Nucleus accumbens (tissue), 56 donors: ENCODE measurements at places on chromosomes 3 and 15.

DNA sequence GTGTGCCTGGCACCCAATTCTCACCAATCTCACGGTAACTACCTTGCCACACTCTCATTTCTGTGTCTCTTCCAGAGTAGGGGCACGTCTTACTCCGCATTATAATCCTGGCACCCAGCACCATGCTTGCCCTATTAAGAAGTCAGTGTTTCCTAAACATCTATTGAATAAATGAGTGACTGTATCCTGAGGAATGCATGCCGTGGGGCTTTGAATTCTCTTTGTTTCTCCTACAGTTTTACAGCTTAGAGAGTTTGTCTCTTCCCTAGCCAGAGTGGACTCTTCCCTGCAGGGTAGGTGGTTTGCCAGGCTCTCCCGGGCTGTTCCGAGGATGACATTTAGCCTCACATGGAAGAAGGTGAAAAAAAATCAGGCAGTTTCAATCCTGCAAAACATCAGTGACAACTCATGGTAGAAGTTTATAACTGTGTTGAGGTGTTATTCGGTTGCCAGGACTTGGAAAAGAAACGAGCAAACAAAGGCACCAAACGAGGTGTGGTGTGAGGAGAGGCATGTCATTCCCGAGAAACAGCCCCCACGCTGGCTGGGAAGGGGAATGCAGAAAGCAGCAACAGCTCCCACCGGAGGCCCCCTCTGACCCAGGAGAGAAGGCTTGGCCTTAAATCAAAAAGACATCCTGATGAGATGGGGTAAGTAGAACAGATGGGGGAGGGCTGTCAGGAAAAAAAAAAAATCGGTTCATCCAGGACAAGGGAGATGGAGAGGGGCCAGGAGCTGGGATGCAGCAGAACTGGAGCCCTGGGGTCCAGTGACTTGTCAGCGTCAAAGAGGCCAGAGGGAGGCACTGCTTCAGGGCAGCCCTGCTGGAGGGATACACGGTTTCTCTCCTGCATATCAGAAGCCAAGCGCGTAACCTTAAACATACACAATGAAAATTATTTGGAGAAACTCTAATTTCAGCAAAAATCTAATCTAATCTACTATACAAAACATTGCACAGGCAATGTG, 168.4 kb upstream of the ARRDC4 start:
- DNase-seq, result no peak

DNA sequence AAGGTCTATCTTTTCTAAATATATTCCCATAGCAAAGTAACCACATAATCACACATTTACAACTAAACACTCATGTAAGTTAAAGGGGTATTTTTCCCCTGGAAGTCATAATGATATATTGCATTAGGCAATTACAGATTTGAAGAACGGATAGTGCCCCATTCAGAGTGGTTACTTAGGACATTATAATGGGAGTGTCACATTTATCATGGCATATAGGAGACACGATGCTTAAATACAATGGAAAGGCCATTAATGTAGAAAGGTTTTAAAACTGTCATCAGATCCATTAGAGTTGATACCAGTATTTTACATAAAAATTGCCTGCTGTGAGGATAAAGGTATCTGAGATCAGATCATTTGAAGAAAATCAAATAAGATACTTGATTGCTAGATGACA, 582.0 kb upstream of the SEMA6D start:
- no peak for DNase-seq

DNA sequence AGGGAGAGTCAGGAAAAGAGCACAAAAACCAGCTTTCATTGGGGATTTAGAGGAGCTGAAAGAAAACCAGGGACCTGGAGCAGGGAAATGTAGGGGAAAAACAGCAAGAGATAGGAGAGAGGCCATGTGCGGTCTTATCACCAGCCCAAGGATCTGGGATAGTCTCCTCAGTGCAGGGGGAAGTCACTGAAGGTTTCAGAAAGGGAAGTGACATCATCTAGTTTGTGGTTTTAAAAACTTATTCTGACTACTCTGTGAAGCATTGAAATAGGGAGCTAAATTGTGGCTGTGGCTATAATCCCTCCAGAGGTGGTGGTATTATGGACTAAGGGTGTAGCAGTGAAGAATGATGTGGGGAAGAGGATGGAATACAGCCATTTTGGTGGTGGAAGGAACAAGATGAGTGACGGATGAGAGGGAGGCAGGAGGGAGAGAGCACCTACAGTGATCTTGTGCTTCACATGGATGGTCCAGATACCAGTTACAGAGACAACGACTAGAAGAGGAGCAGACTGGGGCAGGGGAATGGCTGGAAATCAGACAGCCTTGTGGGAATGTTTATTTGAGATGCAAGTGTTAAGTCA, 72.7 kb downstream of the HMG20A start:
- no peak for DNase-seq

DNA sequence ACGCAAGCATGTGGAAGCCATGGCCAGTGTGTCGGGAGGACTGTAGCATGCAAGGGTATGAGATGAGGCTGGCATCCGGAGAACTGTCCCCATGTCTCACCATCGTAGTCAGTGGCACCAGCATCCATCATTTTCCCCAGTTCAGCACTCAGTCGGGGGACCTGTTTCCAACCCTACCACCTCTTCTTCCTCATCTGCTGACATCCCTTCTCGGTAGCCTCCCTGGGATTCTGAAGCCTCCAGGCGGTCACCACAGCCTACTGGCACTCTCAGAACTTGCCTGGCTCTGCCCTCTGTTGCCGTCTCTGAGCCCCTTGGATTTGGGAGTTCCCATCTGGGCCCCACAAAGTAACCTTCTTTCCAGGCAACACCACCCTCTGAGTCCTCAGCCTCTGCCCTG, 131.1 kb upstream of the ABHD17C start:
- DNase-seq, result no peak

DNA sequence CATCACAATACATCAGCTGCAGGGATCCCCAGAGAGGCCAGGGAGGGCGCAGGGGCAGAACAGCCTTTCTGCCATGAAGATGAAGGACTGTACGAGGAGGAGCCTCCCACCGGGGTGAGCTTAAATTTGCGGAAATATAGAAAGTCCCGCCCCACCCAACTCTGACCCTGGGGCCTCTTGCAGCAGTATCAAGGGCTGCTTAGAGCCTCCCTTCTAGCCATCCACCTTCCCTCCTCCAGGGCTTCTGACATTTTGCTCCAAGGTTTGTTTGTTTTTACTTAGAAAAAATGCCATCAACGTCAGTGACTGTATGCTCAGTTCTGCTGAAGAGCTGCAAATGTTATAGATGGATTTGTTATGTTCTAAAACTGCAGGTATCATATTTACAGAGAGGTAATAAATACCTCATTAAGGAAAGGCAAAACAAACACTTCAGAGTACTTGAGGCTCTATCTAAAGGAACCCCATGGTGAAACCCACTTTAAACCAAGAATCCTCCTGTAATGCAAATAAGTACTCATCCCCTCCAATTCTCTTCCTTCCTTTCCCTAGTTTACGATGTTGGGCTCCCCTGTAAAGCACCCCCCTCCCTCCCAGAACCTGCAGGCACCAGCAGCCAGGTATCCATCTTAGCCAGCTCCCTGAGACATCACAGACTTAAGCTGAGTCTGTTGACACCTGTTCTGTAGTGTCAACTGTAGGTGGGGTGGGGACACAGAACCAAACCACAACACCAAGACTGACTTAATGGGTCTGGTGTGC, 30.5 kb downstream of the RFTN1 start:
- DNase-seq, result no peak

- DNase-seq, result no peak
Measured at GRCh38 chr3:27307566-27307965, 61.6 kb downstream of the NEK10 start.

GRCh38 chr15:82181371-82181770, 81.2 kb downstream of the EFL1 start:
- no peak for DNase-seq

DNA sequence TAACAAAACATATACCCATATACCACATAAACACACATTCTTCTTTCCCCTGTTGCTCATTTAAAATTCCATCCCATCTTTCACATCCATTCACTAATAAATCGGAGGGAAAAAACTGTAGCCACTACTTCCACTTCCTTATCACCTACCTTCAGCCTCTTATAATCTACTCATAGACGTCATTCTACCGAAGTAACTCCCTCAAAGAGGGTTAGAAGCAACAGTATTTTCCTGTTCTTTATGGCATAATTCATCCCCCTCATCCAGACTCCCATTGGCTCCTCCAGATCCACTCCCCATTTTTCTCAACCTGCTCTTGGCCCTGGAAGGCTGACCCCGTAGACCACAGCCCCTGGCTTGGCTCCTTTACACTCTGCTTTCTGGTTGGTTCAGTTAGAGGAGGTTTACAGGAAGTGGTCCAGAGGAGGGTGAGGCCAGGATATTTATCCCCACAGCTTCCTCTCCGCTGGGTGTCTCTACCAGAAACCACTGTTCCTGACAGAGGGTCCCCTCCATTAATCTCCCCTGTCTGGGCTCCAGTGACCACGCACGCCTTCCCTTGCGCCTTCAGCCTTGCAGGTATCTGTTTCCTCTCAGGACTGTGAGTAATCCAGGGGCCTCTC, 46.3 kb downstream of the FMN1 start:
- DNase-seq, result no peak

DNA sequence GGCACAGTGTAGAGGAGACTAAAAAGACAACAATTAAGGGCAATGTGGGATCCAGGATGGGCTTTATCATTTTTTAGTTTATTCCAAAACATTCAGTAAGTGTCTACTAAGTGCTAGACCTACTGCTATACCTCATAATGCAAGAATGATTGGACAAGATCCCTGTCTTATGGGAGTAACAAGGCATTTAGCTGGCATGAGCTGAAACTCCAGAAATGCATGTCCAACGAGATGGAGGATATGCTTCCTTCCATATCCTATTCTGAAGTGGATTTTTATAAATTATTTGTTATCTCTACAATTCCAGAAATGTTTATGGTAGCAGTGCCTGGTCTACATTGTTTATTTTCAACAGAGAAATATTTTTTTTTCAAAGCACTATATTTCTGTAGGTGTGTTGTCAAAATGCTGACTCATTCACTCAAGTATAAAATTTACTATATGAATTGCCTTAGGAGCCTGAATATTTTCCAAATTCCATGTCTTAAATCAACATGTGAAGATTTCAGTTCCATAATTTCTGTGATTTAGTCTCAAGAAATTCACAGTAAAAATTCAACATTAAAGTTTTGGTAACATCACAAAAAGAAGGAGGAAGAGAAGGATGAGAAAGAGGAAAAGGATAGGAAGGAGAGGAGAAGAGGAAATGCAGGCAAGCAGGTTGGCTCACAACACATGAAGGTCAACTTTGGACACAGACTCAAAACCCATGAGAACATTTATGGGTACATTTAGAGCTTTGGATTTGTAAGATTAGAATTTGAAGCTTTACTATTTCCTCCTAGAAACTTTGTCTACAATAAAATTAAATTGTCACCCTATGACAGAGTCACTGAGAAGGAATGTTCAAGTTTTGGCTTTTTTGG, 88.6 kb downstream of the P3H2 start:
- no peak for DNase-seq

GRCh38 chr3:151421938-151422337, 37.4 kb upstream of the P2RY12 start:
- no peak for DNase-seq
